Left ventricle myocardium inferior (tissue), 1 donor: ENCODE measurements at places on chromosomes 16 and 17. TPM values are rescaled to one million over a fixed set of nuclear protein-coding genes. Genes with fewer than 3 reads are reported as not detected.

DNA sequence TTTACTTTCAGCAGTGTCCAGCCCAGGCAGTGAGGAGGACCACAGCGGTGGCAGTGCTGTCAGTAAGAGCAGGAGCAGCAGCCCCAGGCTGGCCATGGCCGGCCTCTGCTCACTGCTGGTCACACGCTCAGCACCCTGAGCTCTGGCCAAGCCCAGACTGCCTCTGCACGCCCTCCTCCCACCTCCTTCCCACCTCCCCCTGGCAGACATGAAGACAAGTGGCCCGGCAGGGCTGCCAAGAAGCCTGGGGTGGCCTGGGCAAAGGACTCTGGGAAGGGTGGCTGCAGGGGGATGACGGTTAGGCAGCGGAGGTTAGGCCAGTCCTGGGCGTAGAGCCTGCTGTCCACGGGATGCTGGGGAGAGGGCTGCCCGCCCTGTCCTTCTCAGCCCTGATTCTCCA lies at the start of gene C16orf89:
TSS of gene C16orf89 (minus strand) at position 144 of the 400 bp plus-strand sequence. CDS start at position 96, 48 bp downstream.
- no peak for DNase-seq

FN3K gene
- total RNA-seq, result 79.1 TPM

CD7 gene
- total RNA-seq, result 0.47 TPM

- DNase-seq, result no peak
These were observed 5.8 kb upstream of the RSL1D1 start for GRCh38 chr16:11857161-11857560.

GRCh38 chr16:65846210-65846602 lies 520.3 kb upstream of the CDH5 start:
- DNase-seq, result no peak

ENO3 gene
- total RNA-seq, result 827 TPM

GRCh38 chr16:8971416-8971815 lies 7.7 kb upstream of the USP7 start:
- DNase-seq, result no peak

DNA sequence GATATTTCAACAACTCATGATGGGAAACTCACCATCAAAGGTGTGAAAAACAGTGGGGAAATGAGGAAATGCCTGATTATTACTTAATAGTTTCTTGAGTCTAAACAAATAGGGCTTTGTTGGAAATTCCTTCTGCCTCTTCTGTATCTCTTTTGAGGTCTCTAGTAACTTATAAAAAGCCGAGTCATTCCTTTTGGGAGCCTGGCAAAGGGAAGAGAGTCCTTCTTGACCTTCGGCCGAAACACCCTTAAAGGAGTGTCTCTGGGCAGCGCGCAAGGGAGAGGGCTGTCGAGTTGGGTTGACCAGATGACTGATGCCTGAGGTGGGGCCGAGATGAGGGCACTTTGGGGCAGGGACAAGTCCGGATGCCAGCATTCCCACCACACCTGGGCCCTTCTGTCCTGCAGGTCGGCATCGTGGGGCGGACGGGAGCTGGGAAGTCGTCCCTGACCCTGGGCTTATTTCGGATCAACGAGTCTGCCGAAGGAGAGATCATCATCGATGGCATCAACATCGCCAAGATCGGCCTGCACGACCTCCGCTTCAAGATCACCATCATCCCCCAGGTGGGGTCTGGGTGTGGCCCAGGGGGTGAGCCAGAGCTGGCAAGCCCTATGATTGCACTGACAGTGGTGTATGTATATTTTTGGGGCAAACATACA lies 89.2 kb downstream of the ABCC6 start:
- no peak for DNase-seq

- DNase-seq, result no peak
These were observed 34.8 kb upstream of the CIBAR2 start for GRCh38 chr16:85146922-85147651.

DNA sequence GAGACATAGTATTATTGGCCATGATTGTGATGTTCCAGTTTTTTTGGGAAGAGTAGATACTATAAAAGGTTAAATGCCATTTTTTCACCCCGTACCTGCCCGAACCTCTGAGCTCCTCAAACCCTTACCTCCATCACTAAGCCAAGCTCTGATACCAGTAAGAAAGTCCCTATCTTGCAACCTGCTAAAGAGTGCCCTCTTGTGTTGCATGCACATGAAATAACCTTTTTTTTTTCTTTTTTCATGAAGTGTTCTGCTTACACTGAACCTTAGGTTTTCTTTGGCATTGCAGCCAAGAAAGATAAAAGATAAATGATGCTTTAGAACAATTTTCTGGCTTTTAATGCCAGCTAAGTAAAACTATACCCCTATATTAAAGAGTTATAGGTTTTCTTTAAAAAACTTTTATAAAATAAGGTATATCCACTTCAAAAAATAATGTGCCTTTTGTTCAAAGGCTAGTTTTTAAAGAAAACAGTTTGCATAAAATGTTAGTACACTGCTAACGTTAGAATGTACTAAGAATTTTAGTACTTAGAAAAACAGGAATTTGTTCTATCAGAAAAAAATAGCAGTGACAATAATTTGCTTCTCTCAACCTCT lies 295.3 kb upstream of the PMFBP1 start:
- DNase-seq, result no peak

DNA sequence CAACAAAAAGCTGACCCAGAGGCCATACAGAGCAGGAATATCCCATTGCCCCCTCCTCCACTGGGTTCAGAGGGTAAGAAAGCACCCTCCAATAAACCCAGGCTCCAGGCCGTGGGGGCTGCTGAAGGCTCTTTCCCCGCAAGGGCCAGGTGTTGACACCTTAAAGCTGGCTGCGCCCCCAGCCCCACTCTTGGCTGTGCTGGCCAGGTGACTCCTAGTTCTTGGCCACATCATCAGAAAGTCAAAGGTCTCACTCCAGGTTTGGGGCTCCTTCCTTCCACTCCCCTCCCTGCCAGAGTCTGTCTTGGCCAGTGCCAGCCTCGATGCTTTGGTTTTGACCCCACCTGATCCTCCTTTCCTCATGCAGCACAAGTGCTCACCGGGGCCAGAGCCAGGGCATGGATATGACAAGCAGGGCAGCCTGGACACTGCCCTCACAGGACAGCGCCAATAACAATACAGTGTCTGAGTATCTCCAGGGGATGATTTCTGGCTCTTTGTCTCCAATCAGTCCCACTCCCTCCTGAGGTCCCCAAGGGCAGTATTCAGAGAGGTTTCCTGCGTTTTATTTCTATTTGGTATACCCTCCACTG lies 8.2 kb downstream of the SLC46A1 start:
- DNase-seq, result no peak

- no peak for DNase-seq
These were observed 17.7 kb downstream of the BRD7 start for GRCh38 chr16:50351116-50351515.

DNA sequence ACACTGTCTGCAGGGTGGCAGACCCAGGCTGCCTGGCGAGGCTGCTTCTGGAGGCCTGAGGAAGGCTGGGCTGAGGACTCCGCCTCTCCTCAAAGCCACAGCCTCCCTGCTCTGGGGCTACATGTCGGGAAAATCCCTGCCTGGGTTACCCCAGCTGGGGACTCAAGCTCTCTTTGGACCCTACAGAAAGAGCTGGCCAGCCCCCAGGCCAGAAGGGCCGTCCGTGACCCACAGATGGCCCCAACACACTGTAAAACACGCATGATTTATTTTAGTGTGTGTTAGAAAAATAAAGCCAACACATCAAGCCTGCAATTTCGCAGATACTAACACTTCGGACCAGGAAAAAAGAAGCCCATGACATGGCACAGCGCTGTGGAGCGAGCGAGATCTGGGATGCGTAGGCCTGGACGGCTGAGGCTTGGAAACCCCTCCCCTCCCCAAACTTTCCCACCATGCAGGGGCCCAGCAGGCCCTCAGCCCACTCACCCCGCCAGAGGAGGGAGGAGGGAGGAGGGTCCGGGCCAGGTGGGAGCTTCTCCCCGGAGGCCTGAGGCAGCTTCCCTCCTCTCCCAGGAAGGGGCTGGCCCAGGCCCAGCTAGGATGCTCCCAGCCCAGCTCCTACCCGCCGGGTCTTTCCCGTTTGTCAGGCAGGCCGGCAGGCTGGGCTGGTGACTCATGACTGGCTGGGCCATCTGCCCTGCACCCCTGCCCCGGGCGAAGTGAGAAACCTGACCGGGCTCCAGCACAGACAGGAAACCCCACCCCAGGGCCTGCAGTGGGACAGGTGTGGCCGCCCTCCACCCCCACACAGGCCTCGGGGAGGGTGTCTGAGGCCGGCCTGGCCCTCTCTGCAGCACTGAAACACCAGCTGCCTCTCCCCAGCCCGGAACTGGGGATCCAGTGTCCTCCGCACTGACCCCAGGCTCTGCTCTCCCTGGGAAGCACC lies 34.1 kb upstream of the SLC38A10 start:
- DNase-seq, result peak; percentile 85

FAM83G gene
- total RNA-seq, result 2.2 TPM

DNASE1L2 gene
- total RNA-seq, result 0.47 TPM

DNA sequence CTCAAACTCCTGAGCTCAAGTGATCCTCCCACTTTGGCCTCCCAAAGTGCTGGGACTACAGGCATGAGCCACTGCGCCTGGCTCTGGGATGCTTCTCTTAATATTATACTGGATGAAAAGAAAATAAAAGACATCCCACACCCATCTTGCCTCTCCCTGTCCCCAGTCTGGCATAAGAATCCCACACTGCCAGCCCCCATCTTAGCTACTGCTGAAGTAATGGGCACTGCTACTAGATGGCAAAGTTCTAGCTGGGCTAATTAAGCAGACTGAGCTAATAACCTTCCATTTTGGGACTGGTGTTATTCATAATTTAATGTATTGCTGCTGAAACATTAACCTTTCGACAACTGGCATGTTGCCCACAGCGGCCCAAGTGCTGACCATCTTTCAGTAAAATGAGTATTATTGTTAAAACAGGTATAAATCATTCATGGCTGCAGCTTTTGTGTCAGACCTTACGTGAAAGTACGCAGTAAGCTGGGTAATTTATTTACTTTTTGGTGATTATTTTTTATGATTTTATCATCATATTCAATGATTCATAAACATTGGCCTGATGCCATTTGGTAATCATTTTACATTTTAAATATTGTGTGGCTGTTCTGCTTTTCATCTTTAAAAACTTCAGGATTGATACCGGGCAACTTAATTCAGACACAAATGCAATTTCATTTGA lies 47.4 kb upstream of the ZFHX3 start:
- DNase-seq, result no peak

DNA sequence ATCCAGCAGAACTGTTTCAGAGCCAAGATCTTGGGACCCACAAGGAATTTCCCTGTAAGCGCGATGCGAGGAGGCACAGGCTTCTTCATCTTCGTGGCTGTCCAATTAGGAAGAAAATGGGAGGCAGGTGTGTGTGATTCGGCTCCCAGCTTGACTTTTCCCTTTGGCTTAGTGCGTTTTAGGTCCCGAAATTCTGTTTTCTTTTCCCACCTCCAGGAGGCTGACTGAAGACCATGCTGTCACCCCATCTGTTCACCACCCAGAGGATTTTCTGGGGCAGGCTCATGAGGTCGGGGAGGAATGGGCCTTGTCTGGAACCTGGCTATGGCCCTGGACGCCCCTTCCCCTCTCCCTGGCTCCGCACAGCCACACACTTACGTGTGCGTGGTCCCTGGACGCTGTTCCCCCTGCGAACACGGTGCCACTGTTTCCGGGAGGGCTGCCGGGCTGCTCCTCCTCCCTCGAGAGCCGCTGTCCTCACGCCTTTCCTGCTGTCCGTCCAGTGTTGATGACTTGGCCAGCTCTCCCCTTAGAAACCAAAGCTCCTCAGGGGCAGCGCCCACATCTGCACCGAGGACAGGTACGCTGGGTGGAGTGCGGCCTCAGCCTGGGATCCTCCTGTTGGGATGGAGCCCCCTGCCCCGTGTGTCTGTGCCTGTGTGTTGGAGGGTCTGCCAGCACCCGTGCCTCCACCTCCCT lies 2.7 kb upstream of the PABPN1L start:
- DNase-seq, result no peak

C17orf100 gene
- 0.69 TPM for total RNA-seq

SOST gene
- total RNA-seq, result 0.14 TPM

- DNase-seq, result no peak
These were observed 5.0 kb downstream of the PAM16 start for GRCh38 chr16:4345836-4346781.

DNA sequence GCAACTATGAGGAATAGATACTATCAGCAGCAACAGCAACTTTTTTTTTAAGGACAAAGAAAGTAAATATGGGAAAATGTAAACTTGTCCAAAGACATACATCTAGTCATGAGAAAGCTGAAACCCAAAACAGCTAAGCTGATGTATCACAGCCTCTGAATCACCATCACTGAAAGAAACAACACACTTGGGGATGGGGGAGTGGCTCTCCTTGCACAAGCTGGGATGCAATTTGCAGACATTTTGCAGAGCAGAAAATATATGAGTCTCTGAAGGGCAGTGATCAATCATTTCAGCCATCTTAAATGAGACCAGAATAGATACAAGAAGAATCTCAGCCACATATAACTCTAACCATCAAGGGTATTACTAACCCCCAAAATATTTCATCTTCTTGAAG lies 79.1 kb downstream of the GRIN2A start:
- no peak for DNase-seq

GRCh38 chr17:4522661-4523060 lies 24.0 kb downstream of the SPNS2 start:
- no peak for DNase-seq

GRCh38 chr16:24713379-24713778 lies 16.1 kb upstream of the TNRC6A start:
- no peak for DNase-seq

GRCh38 chr17:75031972-75032719 lies 14.6 kb downstream of the ATP5PD start:
- DNase-seq, result peak; percentile 63

- DNase-seq, result peak; percentile 91
These were observed at the start of gene MPG for GRCh38 chr16:77807-78443. Gene MPG (plus strand): TSS chr16:78225. CDS start chr16:78310, 85 bp downstream.

- DNase-seq, result no peak
These were observed 153.9 kb upstream of the CES5A start for GRCh38 chr16:56029026-56029425.

CTRB2 gene
- total RNA-seq, result not detected

MT1A gene
- 1.2 TPM for total RNA-seq
